ENCODE measurements at places on chromosomes 11 and 22.
A peak's percentile ranks its signal among the peaks of the same experiment; 100 is the strongest.

- peak; percentile 69 for DNase-seq
Measured at GRCh38 chr22:45268958-45269844, 15.5 kb upstream of the UPK3A start.

DNA sequence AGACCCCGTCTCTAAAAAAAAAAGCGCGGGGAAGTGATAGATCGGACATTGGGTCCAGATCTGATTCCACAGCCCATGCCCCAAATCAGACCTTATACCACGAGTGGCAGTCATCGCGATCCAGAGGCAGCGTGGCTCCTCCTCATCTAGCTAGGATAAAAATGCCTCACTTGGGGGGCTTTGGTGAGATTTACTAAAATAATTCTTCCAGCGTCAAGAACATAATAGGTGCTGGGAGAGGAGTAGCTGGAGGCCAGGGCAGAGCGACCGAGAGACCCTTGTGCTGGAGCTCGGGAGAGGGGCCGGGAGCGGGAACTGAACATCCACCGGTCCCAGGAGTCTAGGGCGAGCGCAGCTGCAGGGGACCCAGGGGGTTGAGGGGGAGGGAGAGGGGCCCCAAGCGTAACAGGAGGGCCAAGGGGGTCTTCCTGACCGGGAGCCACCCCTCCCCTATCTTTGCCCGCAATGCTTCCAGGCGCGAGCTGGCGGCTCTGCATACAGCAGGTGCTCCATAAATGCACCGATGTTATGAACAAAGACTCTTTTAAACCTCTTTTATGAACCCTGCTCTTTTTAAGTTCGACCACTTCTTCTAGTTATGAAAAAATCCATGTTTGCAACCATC, 823 bp upstream of the CPT1A start:
- no peak for DNase-seq

- no peak for DNase-seq
Measured at GRCh38 chr11:30921811-30922210, 335.7 kb upstream of the MPPED2 start.

GRCh38 chr11:33742249-33742851, 6.1 kb upstream of the CD59 start:
- peak; percentile 55 for DNase-seq

DNA sequence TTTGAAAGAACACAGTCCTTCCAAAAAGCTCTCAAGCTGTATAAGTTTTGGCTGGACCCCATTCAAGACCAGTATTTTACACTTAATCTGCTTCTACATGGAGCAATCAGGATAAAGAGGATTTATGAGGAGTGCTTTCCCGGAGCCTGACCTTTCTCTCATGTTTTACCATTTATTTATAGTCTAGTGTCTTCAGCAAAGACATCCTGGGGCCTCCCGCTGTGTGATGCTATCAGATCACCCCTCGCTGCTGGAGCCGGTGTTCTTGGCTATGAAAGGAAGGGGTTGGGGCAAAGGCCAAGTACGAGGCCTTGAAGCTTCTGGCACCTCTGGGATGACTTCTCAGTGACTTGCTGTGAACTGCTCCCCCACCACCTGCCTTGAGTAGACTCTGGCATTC, 189.6 kb downstream of the ADAMTS15 start:
- peak; percentile 77 for DNase-seq

- DNase-seq: peak; percentile 35
Measured at GRCh38 chr11:14905104-14906033, 13.3 kb upstream of the CYP2R1 start.

- DNase-seq: peak; percentile 54
Measured at GRCh38 chr11:22976146-22976545, 115.9 kb upstream of the CCDC179 start.

GRCh38 chr11:82924522-82925224, 23.1 kb downstream of the DDIAS start:
- DNase-seq: no peak

DNA sequence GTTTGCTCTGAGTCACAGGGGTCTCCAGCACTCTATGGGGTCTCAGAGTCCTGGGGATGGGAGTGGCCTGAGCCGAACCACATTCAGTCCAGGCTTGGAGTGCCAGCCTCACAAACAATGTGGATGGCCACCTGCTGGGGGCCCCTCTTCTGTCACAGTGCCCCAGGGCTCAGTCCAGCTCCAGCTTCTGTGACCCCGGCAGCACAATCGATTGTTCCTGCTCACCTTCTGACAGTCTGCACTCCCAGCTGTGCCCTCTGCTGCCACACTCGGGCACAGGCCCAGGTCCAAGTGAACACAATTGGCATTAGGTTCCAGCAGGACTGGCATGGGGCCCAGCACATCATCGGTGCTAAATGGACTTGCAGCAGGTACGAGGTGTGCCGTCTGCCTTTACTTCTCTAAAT, 84.8 kb downstream of the TP53I11 start:
- DNase-seq: no peak

GRCh38 chr22:38347944-38348750, 30.9 kb upstream of the CSNK1E start:
- DNase-seq: peak; percentile 24

GRCh38 chr11:12173111-12173510, 62.7 kb downstream of the MICAL2 start:
- DNase-seq: no peak

DNA sequence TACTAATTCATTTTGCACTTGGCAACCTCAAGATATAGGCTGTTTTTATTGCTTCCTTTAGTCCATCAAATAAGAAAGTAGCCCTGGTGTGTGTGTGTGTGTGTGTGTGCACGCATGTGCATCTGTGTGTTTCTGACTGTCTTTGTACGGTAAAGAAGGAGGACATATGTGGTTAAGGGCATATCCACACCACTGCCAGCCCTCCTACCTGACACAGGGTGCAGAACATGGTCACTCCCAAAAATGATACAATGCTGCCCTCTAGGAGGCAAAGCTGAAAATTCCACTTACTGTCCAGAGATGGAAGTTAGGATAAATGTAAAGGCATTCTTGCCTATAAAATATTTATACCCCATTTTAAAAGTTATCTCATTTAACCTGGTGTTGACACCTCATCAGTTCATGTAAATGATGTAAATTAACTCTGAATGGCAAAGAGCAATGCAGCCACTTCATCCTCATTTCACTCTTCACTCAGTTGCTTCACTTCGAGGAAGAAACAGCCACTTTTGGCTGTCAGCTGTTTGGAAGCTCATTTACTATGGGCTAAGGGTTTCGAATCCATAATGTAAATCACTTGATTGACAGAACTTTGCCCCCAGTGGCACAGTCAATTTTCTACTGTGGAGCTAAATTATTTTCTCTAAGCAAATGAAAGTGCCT, 83.1 kb upstream of the MTNR1B start:
- peak; percentile 66 for DNase-seq

- peak; percentile 88 for DNase-seq
Measured at GRCh38 chr22:36781656-36782627, 6.0 kb upstream of the IFT27 start.

DNA sequence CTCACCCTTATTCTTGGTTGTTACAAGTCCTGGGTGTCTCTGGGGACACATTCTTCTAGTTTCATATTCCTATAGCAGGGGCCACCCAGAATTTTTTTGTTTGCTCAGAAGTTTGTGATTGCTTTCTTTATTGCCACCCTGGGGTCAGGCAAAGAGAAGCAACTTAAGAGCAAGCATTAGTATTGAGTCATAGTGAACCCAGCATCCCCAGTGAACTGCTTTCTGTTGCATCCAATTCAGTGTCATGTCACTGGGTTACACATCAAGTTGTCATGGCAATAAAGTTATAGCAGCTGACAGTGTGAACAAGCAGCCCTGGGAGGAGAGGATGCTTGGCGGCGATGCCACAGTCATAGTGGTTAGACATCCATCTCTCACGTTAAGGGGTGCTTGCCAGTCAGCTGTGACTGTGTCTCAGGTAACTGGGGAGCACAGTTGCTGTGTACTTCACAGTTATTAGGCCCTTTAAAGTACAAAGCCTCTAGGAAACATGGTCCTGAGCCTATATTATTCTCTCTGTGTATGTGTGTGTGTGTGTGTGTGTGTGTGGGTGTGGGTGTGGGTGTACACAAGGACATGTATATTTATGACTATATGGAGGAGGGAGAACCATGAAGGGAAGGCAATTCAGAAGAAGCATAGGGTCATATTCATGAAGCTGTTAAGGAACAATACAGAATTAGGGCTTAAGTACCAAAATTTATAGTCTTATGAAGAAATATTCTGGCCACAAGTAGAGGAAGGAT, 52.5 kb downstream of the TRIM44 start:
- peak; percentile 69 for DNase-seq

- no peak for DNase-seq
Measured at GRCh38 chr22:24421428-24421931, 5.9 kb upstream of the ADORA2A start.

GRCh38 chr22:38638728-38639127, 17.5 kb downstream of the FAM227A start:
- DNase-seq: no peak

GRCh38 chr11:125903711-125904659, at the start of gene DDX25:
TSS of gene DDX25 (plus strand) at chr11:125904508. CDS start at chr11:125904518, 10 bp downstream.
- DNase-seq: no peak

DNA sequence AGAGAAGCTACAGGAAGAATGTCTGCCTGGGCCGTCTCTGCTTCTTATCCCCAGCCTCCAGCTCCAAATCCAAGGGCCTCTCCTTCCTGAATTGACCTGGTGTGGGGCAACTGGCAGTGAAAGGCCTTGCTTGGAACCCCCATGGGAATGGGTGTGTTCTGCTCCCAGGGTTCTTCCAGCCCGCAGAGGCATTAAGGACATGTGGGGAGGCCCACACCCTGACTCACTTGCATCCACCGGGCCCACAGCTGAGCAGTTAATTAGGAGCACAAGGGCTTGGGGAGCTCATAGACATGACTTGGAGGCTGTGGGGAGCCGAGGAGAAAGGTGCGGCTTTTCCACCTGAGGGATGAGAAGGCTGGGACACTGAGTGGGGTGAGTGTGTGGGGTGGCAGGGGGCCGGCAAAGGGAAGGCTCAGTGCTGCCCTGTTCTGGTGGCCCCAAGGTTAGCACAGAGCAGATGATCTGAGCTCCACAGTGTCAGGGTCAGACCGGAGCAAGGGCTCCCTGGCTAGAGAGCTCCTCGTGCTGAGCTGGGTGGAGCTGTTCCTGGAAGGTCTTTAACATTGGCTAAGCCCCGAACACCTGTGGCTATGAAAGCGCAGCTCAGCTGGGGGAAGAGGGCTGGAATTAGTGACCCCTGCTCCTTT, 64.5 kb upstream of the NECTIN1 start:
- no peak for DNase-seq

GRCh38 chr11:128940603-128941002, 2.1 kb downstream of the TP53AIP1 start:
- DNase-seq: no peak

GRCh38 chr11:66045177-66045639, 3.8 kb downstream of the GAL3ST3 start:
- DNase-seq: peak; percentile 75

DNA sequence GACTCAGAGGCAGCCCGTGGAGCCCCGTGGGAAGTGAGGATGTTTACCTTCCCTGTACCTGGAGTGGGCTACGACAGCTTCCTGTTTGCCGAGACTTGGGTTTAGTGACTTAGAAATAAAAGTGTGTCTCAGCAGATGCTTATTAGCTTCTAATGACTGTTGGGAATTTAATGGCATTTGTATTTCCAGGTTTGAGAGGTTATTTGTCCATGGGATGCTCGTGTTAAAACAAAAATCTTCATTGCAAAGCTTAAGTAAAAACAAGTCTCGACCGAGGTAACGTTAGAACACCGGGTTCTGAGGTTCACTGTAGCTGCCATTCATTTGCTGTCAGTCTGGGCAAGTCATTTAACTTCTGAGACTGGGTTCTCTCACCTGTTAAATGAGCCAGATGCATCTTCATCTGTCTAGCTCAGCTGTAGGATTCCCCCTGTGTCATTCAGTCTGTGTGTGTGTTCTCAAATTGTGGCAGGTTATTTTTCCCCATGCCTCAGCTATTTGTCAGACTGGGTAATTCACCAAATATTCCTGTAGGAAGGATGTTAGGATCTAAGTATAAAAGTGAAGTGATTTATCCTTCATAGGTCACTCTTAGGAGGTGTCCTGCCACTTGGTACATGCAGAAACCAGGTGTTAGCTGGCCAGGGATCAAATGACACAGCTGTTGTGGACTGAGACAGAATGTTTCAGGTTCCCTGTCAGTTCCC, 791 bp downstream of the EI24 start:
- DNase-seq: peak; percentile 32

DNA sequence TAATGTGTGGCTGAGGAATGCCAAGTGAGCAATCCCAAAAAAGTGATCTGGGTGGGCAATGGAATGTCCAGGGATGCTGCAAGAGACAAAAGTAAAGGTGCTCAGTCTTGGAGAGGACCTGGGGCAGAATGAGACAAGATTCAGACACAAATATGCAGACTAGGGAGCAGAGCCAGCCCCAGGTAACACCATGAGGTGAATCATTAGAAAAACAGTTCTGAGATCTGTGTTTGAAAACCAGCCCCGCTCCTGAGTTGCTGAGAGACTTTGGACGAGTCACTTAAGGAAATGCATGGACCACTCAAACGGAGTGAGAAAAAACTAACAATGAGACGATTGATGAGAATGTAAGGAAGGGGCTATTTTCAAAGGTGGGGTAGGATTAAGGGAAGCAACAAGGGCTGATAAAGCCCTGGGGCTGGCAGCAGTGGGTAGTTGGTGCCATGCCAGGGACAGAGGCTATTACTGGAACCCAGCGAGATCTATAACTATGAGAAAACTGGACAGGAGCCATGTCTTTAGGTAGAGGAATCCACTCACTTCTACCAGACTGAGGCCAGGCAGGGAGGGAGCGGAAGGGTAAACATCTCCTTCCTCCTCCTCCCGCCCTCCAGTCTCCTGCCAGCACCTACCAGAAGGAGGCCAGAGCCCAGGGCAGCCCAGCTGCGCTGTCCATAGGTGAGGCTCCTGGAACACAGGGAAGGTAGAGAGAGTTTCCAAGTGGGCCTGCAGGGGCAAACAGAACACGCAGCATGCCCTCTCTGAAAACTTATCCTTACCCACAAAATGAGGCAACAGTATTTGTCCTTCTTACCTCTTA, 130.4 kb upstream of the TEAD1 start:
- DNase-seq: peak; percentile 27

DNA sequence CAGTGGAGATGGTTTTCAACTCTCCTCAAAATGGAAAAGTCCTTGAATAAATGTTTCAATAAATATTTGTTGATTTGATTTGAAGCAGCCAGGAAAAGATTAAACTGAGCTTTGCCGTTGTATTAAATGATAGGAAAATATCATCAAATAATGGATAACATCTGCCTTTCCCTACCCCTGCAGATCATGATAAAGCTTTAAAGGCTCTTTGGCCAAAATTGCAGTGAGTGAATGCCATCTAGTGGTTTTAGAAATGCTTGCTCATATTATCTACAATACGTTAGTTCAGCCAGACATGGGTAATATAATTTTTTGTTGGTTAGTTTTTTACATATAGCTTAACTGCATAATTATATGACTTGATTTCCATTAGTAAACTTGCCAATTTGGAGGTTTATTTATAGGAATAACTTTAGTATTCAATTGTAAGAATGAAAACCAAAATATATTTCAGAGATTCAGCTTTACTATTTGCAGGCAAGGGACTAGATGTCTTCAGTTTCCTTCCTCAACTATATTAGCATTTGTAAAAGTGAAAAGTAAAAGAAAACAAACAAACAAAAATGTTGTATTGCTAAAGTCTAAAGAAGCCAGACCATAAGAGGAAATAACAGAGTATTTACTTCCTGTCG, 159.2 kb downstream of the MSANTD4 start:
- DNase-seq: peak; percentile 54

All from EH (cell line).